Suprapubic skin (tissue), 4 donors: ENCODE measurements at places on chromosomes 7 and 10. TPM values are rescaled to one million over a fixed set of nuclear protein-coding genes. Genes with fewer than 3 reads are reported as not detected.

- DNase-seq = no peak
- H3K4me1 ChIP-seq = no peaks in the 10 kb centered on the region
- no peak overlapping the region for H3K4me3 ChIP-seq
These were observed 19.1 kb downstream of the PLPP4 start for GRCh38 chr10:120475844-120476791.

DNA sequence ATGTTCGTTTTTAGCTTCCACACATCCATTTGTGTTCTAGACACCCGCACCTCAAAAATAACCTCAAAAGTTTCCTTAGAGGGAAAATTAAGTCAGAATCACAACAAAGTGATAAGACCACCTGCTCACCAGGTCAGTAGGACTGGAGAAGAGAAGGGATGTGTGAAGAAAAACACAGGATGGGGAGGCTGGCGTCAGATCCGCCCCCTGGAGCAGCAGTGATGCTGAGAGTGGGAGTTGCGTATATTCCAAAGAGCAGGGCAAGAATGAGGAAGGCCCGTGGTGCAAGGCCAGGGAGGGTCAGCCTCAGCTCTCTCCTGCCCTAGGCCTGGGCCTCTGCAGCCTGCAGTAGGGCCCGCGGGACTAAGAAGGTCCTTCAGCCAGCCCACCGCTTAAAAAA lies 28.7 kb downstream of the CRTAC1 start:
- no peak overlapping the region for H3K27ac ChIP-seq
- no peak for DNase-seq
- no peak overlapping the region for H3K4me3 ChIP-seq
- no peaks in the 10 kb centered on the region for H3K36me3 ChIP-seq

- no peak overlapping the region for H3K4me3 ChIP-seq
- no peaks in the 10 kb centered on the region for H3K4me1 ChIP-seq
- H3K36me3 ChIP-seq = no peaks in the 10 kb centered on the region
- no peak overlapping the region for H3K27ac ChIP-seq
These were observed 54.5 kb downstream of the COL1A2 start for GRCh38 chr7:94449151-94449725.

The KCNIP2 gene
- total RNA-seq = 8.0 TPM

The HDAC9 gene
- 4.1 TPM for total RNA-seq
